ENCODE measurements at places on chromosomes 2 and 18. TPM values are rescaled to one million over a fixed set of nuclear protein-coding genes. Genes with fewer than 3 reads are reported as not detected.

Gene MGAT4A
- 14.0 TPM for total RNA-seq

Gene MARCHF4
- 0.13 TPM for total RNA-seq

GRCh38 chr2:210816769-210817168 is 260.4 kb downstream of the CPS1 start:
- DNase-seq = no peak

DNA sequence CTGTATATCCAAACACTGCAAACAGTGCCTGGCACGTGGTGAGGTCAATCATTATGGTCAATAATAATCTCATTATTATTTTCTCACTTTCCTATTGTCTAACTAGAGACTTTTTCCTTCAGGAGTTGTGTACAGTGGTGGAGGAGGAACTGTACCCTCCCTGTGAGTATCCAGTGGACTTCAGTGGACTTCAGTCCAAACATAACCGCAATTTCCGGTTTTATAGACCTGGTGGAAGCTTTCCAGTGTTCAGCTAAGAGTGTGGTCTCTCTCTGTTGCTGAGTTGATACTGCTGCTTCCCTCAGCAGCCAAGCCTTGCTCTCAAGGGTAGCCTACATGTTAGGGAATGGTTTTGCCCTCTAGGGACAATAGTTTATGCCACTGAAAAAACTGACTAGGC is 447.1 kb downstream of the TMEM182 start:
- no peak for DNase-seq

- no peak for DNase-seq
Observed at GRCh38 chr18:13564579-13564978, 161.8 kb downstream of the FAM210A start.

Gene MMADHC
- total RNA-seq = 118 TPM

DNA sequence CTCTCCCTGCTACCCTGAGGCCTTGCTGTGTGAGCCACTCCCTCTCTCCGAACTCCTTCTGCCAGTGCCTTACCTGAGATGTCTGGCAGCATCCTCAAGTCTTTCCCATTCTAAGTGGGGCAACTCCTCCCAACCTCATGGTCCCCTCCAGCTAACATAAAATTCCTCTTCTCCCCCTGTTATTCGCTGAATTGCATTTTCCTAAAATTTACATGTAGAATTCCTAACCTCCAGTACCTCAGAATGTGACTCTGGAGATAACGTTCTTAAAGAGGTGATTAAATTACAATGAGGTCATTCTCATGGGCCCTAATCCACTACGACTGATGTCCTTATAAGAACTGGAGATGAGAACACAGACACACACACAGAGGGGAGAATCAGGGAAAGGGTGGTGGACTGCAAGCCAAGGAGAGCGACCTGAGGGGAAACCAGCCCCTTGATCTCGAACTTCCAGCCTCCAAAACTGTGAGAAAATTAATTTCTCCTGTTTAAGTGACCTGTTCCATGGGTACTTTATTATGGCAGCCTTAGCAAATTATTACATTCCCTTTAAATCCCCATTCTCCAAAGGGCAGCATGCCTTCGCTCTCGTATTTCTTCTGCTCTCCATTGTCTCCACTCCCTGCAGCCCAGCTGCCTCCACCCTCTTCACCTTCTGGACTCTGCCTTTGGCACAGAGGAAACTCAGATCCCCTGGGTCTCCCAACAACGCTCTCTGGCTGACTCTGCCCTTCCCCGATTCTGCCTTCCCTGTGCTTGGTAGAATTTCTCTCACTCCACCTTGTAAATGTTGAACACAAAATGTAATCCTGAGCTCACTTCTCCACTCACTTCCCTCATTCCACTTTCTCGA is 70.5 kb downstream of the TGIF1 start:
- no peak for DNase-seq

- DNase-seq = peak; percentile 45
Observed at GRCh38 chr2:119305497-119306195, 61.0 kb downstream of the C2orf76 start.

GRCh38 chr2:63789338-63790020 is 52.2 kb upstream of the UGP2 start:
- DNase-seq = no peak
